ENCODE measurements at places on chromosomes 5 and 9. TPM values are rescaled to one million over a fixed set of nuclear protein-coding genes. Genes with fewer than 3 reads are reported as not detected.
A peak's percentile ranks its signal among the peaks of the same experiment; 100 is the strongest.

- no peak for DNase-seq
These were observed 650 bp downstream of the DCTN4 start for GRCh38 chr5:150758203-150758530.

DNA sequence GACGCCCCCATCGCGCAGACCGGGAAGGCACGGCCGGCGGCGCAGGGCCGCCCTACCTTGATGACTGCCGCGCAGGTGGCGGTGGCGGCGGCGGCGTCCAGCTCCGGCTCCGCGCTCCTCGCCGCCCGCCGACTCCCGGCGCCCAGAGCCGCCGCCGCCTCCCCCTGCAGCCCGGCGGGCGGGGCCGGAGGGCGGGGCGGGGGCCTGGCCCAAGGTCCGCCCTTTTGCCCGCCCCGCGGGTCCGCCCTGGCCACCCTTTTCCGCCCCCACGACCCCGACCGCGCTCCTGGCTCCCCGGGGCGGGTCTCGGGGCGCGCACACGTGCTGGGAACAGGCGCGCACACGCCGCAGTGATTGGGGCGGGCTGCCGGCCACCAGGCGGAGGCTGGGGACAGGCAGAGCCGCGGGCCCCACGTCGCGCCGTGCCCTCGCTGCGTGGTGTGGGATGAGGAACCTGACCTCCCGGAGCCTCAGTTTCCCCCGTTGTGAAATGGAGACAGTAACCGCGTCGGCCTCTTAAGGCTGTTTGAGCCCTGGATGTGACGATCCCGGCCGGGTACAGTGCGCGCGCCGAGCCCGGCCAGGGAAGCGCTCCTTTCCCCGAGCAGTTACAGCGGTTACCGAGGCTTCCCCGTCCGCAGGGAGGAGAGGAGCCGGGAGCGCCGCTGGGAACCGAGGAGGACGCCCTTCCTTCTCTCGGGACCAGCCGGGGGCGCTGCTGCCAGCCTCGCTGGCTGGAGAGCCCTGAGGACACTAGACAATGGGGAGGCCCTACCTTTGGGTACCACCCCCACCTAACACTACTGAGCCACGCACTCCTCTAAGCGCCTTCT lies at the start of gene CORO2A:
Gene CORO2A, minus strand, starts transcription at position 135 of the 833 bp plus-strand sequence. CDS start 34,977 bp downstream, outside the sequence.
- peak; percentile 86 for DNase-seq

GRCh38 chr9:121652021-121652837 lies 795 bp downstream of the DAB2IP start:
- peak; percentile 78 for DNase-seq

- no peak for DNase-seq
These were observed 119.7 kb upstream of the ELL2 start for GRCh38 chr5:96081276-96081858.

GRCh38 chr9:114107286-114108001 lies 8.4 kb upstream of the KIF12 start:
- DNase-seq = no peak

GRCh38 chr5:58048185-58048925 lies 411.5 kb downstream of the PLK2 start:
- DNase-seq = no peak

PPP2R2B gene
- total RNA-seq = 0.12 TPM

PRDM9 gene
- total RNA-seq = not detected

TOR1B gene
- total RNA-seq = 8.7 TPM

Measured in left ventricle myocardium superior (tissue), 1 donor.